Right renal pelvis (tissue), 4 donors: ENCODE measurements at places on chromosomes 1 and 21.

DNA sequence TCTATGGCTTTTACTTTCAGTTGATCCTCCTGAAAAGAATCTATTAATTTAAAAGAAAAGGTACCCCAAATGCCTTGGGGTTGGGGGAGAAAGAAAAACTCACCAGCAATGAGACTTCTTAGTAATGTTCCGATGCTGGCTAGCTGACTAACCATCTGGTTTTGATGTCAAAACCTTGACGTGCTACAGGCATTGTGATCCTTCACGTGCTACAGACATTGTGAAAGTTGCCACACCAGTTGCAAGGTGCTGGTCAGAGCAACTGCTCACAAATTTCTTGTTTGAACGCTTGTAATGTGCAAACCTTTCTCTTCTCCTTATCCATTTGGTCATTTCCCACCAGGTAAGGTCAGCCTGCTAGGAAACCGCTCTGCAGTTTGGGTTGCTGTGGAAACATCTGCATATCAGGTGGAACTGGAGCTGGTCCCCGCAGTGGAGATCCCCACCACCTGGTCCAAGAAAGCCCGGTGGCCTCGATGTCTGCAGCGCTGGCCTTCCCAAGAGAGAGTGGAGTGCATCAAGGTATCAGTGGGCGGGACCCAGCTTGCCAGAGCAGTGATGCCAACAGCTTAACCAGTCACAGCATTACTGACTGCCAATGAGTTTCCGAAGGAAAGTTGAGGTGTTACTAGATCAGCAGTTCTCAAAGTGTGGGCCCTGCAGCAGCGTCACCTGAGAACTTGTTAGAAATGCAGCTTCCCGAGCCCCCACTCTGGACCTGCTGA, 16.1 kb downstream of the MAB21L3 start:
- no peak for DNase-seq

DNA sequence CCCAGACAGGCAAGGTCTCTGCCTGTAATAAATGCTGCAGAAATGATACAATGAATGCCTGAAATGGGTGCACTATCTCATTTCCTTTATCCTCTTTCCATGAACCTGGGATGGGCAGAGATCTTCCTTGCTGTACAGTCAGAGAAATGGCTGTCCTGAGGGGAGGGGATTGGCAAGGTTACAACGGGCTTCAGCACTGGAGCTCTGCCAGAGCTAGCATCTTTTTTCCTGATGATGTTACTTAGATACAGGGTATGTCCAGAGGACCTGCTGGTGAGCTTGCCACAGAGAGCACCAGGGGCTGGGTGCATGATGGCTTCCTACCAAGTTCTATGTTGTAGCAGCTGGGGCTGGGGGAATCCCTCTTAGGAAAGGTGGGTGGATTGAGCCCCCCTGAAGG, 115.1 kb downstream of the PLXNA2 start:
- DNase-seq, result no peak

GRCh38 chr1:58251430-58252073, 295.0 kb downstream of the OMA1 start:
- DNase-seq, result no peak

DNA sequence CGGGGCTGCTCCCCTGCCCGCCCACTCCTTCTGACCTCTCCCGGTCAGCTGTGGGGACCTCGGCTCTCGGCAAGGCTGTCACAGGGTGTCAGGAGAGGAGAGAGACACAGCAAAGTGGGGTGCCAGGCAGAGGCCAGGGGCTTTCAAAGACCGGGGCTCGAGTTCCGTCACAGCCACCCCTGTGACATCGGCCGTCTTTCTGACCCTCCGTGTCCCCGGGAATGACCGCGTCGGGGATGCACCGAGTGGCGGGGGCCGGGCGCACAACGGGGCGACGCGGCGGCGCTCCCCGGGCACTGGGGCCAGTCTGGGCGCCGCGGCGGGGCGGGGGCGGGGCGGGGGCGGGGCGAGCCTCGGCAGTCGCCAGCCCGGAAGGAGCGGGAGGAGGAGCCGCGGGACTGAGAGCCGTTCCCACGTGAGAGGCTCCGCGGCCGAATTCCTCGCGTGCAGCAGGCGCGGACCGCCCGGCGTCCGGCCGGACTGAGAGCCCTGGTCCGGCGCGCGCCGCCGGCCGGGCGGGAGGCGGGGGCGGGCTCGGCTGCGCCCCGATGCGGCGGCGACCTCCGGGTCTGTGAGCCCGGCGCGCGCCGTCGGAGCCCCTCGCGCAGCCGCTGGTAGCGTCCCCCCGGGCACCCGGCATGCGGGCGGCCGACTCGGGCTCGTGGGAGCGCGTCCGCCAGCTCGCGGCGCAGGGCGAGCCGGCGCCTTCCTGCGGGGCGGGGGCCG, 229.7 kb upstream of the TMEM51 start:
- no peak for DNase-seq

DNA sequence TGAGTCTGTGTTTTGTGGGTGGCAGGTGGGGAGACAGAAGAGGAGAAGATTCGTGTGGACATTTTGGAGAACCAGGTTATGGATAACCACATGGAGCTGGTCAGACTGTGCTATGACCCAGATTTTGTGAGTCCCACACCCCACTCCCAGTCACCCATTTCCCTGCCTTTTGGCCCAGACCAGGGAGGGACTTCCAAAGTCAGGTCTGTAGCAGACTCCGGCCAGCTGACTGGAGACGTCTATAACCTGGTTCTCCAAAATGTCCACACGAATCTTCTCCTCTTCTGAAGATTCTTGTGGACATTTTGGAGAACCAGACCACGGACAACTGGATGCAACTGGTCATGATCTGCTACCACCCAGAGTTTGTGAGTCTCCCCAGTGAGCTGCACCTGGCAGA, 1.6 kb downstream of the GSTM5 start:
- DNase-seq, result no peak

DNA sequence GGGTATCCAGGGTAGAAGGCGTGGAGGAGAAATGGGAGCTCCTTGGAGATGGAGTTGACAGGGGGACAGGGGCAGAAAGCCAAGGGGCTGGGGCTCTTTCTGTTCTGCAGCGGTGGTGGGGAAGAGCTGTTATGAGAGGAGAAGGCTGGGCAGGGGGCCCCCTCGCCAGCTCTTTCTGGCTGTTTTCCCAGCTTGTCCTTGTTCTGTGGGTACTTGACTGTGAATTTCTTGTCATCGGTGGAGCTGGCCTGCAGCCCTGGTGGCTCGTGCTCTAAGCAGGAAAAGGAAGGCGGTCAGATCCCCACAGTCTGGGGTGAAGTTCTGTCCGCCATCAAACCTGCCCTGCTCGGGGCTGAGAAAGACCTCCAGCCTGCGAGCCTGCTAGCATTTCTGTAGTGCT, 7.6 kb downstream of the ZNF683 start:
- no peak for DNase-seq

GRCh38 chr1:46278807-46279206, 24.6 kb downstream of the LRRC41 start:
- DNase-seq, result no peak

- DNase-seq, result no peak
Observed at GRCh38 chr1:2360588-2361364, 30.6 kb downstream of the MORN1 start.

- DNase-seq, result no peak
Observed at GRCh38 chr1:203528063-203528462, 34.1 kb downstream of the OPTC start.

DNA sequence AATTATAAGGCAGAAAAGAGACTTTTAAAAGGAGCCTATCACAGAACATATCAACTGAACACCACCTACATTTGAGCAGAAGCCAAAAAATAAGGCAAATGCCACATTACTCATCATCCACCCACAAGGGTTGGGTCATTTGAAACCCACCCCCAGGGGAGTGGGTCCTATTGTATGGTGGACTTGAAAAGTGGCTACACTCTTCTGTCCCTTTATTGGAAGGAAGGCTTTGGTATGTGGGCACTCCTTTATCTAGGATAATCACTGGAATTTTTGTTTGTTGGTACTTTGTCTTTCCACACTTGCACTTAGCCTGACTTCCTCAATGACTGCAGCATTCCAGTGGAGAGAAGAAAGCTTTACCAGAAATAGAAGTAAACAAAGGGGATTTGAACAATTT, 157.2 kb upstream of the COL11A1 start:
- DNase-seq, result no peak

DNA sequence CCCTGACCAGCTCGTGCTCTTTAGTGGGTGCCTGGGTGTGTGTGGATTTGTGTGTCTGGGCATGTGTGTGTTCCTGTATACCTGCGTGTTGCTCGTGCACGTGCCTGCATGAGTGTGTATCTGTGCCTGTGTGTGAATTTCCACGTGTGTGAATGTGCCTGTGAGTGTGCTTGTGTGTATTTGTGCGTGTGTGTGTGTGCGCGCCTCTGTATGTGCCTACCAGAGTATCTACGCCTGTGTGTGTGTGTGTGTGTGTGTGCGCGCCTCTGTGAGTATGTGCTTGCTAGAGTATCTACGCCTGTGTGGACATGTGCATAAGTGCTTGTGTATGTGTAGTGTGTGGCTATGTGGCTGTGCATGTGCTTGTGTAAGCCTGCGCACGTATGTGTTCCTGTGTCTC, 691 bp upstream of the SELENBP1 start:
- no peak for DNase-seq

DNA sequence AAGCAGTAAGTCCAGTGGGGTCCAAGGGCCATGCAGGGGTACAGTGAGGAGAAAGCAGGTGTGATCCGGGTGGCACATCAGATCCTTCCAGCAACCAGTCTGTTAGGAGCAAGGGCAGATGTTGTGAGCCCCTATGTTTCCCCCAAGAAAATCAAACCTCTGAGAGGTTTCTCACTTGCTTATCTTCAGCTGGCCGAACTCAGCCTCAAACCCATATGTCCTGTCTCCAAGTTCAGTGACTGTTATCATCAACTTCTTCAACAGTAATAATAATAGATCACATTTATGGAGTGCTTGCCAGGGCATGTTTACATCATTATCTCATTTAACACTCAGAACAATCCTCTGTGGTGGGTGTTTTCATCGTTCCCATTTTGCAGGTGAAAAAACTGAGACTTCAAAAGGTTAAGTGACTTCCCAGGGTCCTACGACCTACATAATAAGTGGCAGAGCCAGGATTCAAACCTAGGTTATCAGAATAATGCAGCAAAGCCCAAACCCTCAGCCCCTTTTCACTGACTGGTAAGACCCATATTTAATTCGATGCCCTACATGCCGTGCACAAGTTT, 3.3 kb downstream of the CAPN2 start:
- no peak for DNase-seq

DNA sequence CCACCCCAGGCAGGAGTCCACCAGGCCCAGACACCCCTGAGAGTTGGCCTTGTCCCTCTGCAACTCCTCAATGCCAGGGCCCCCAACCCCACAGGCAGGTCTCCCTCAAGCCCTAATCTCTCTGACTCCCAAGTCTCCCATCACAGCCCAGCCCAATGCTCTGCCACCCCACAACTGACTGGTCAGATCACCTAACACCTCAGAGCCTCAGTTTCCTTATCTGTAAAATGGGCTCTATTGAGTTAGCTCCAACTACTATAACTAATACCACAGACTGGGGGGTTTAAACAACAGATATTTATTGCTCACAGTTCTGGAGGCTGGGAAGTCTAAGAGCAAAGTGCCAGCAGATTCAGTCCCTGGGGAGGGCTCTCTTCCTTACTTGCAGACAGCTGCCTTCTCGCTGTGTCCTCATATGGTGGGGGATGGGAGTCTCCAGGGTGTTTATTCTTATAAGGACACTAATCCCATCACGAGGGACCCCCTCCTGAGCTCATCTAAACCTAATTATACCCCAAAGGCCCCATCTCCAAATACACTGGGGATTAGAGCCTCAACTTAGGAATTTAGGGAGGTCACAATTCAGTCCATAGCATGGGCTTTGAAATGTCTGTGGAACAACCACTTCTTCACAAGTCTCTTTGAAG, 34.9 kb upstream of the ZC3H12A start:
- no peak for DNase-seq

- DNase-seq, result no peak
Observed at GRCh38 chr1:215360758-215361157, 206.3 kb upstream of the KCTD3 start.

GRCh38 chr1:152656459-152656858, 6.7 kb upstream of the LCE2D start:
- DNase-seq, result no peak

DNA sequence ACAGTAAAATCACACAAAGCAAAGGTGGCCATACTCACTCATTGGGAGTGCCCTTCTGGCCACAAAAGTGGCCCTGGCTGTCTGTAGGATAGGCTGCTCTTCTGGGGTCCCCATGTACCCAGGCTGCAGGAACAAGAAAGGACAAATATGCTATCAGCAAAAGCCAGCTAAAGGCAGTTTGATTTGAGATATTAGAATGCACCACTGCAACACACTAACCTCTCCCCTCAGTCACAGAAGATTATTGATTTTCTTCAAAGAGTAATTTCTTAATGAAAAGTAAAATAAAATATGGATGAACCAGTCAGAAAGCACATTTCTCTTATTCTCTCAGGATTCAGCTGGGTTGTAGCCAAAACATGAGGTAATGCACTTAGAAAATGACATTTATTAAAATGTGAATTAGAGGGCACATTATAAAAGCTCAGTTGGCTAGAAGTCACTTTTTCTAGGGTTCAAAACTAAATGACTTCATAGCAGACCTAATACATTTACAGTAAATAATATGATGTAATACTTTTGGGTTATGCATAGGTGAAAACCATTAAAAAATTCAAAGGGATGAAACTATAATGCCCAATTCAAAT, 140.8 kb downstream of the LHX8 start:
- no peak for DNase-seq
